ENCODE measurements at places on chromosomes 1 and 21. TPM values are rescaled to one million over a fixed set of nuclear protein-coding genes. Genes with fewer than 3 reads are reported as not detected.

Gene FMO2
- not detected for total RNA-seq

Gene TP53BP2
- 21.1 TPM for total RNA-seq

Gene SLC1A7
- not detected for total RNA-seq

Gene CELA2B
- total RNA-seq = not detected

Gene PIK3R3
- 1.1 TPM for total RNA-seq
